Karpas-422 (cell line): ENCODE measurements at places on chromosomes 11 and 22.

- DNase-seq, result peak; percentile 69
Observed at GRCh38 chr11:113947994-113948393, 26.9 kb upstream of the HTR3A start.

DNA sequence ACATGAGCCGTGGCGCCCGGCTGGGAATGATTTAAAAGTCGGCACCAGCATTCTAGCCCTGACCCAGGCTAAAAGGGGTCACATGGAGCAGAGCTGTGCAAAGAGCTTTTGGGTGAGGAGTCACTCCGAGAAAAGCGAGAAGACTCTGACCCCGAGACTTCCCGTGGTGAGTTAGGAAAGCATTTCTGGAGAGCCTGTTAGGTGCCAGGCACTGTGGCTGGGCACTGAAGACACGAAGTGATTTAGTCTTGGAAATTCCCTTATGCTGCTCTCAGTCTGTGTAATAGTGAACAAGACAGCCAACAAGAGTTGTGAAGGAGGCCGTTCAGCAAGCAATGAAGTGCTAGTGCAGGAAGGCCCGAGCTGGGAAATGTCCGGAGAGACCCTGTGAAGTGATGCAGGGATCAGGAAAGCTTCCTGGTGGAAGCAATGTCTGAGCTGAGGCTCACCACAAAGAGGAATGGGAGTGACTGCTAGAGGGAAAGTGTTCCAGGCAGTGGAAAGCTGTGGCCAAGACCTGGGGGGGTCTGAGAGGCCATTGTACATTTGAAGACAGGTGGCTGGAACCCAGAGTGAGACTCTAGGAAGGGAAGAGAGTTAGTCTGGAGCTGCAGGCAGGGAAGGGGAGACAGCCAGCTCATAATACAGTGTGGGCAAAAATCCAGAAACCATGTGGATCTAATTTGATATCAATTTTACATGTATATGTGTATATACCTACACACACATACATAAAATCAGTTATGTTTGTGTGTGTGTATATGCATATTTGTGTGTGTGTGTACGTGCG, 31.6 kb downstream of the MARK2 start:
- no peak for DNase-seq

GRCh38 chr11:48170241-48171233, 46.1 kb upstream of the OR4B1 start:
- DNase-seq, result no peak

DNA sequence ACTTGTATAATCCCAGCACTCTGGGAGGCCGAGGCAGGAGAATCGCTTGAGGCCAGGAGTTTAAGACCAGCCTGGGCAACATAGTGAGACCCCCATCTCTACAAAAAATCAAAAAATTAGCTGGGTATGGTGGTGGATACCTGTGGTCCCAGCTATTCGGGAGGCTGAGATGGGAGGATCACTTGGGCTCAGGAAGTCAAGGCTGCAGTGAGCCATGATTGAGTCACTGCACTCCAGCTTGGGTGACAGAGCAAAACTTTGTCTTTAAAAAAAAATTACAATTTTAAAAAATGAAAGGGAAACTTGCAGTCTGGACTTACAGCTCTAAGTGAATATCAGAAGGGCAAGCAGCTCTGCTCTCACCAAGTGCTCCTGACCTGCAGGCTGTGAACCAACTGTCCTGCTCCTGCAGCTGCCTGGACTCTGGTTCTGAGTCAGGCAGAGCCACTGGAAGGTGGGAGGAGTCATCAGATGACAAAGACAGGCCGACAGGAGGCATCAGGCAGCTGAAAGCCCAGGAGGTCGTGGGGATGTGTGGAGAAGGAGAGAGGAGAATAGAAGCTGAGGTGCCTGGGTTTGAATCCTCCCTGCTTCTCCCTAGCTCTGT, 9.6 kb downstream of the SMTNL1 start:
- DNase-seq, result no peak

DNA sequence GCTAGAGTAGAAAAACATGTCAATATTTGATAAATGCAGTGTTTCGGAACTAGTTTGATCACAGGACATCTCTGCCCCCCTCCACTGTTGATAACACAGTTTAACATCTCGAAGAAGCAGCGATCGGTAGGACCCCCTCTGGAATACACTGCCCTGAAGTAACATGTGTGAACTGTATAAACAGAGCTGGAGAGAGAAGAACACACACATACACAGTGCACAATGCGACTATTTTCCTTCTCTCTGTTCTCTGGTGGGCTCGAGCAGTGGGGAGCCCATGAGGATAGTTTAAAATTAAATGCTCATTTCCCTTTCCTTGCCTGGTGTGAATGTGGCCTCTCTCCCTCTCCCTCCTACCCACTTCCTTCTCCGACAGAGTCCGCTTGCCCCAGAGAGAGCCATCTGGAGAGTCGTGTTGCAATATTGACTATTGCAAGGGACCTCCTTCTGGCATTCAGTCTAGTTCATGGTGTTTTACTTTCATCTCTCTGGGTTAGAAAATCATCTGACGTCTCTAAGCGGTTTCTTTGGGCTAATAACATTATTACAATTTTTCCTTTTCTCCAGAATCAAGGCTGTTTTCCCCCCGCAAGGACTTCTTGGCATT, 51.6 kb upstream of the BARX2 start:
- no peak for DNase-seq

GRCh38 chr11:87173185-87174039, 135.7 kb downstream of the TMEM135 start:
- DNase-seq, result no peak

DNA sequence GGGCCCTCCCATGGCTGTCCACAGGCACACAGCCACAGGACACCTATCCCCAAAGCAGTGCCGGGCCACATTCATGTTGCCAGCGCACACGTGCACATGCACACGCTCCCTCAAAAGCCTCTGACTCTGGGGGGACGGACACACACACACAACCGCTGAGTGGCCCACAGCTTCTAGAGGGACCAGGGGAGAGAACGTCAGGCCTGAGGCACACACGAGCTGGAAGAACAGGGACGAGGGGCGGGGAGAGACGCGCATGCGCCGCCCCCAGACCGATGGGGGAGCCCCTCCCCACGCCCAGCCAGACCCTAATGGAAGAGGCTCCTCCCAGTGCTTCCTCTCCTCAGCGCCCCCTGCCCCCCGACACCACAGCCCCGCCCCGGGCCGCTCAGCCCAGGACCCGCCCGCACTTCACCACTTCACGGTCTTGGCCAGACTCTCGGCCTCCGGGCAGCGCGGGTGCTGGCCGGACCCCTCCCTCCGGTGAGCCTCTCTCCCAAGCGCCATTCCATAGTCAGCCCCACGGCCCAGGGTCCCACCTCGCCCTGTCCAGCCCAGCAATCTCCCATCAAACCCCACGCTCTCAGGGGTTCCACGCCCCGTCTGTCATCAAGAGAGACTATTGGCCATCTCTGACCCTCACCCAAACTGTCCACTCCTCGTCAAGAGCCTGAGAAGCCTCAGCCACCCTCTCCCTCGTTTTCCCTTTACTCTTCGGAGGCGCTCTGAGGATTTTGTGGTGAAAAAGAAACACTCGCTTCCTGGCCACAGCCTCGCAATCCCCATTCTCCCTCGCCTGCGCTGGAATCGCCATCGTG, 11.7 kb downstream of the NRXN2 start:
- no peak for DNase-seq

- no peak for DNase-seq
Observed at GRCh38 chr11:6406370-6406769, 12.5 kb downstream of the APBB1 start.

- no peak for DNase-seq
Observed at GRCh38 chr22:31083377-31083768, 2.3 kb downstream of the SMTN start.

DNA sequence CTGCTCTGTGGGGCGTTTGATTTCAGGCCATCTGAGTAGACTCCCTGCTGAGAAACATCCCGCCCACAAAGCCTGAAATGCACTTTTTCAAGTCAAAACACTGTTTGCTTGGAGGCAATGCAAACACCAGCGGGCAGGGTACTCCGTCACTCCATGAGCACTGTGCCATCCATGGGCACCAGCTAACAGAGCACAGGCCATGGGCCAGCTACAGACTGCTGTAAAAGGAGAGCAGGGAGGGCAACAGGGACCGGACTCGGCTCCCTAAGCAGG, 16.6 kb upstream of the EFCAB6 start:
- DNase-seq, result no peak

DNA sequence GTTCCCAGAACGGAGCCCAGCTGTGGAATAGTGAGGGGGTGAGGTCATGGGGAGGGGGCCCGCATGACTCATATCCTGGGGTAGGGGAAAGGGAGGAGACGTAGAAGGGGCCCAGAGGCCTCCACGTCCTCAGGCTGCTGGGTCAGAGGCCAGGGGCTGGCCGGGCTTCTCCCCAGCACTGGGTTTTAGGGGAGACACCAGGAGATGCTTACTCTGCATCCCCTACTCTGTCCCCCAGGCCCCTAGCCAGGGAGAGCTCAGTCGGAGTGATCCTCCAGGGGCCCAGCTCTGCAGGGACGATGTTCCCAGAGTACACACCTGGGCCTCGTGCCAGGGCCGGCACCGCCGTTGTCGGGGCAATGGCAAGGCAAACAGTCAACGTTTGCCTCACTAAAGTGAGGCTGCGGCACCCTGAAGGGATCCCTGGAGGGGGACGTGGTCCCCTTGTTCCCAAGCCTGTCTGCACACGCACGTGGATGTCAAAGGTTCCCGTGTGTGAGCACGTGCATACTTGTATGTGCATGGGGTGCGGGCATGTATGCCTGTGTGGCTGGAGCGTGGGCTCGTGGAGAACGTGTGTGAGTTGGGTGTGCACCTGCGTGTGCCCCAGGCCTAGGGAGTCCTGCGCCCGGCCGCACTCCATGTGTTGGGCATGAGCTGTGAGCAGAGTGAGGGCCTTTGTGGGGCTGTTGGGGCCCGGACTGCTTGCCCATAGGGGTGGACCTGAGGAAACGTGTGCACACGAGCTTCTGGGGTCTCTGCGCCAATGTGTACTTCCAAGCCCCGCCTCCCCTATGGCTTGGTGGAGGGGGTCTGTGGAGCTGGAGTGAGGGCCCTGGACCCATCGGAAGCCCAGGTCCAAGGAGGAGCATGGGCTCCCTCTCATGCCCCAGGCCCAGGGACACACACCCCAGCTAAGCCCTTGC, 14.2 kb downstream of the PRR33 start:
- no peak for DNase-seq

DNA sequence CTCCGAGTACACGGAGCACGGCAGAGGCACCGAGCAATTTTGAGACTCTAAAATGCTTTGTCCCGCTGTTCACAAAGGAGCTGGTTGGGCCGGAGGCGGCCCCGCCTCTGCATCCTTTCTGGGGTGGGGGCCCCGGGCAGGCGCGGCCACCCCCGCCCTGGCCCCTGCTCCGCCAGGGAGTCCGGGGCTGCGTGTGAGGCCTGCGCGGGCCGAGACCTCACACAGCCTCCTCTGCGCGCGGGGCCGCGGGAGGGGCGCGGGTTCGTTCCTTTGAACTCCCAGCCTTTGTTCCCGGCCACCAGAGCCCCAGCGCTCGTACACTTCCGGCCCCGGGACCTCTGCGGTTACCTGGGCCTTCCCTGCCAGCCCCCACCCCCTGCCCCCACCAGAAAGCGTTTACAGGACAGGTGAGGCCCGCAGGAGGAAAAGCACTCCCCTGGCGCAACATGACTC, 1.6 kb downstream of the FGF19 start:
- DNase-seq, result no peak

- no peak for DNase-seq
Observed at GRCh38 chr11:9001736-9002135, 2.1 kb downstream of the NRIP3 start.

GRCh38 chr11:122778148-122778547, 60.2 kb upstream of the CRTAM start:
- DNase-seq, result no peak

- DNase-seq, result no peak
Observed at GRCh38 chr11:57798905-57799559, 37.4 kb downstream of the CTNND1 start.

GRCh38 chr11:86589856-86590589, 82.4 kb downstream of the ME3 start:
- DNase-seq, result no peak

GRCh38 chr22:21977814-21978213, 4.8 kb downstream of the TOP3B start:
- DNase-seq, result no peak

- DNase-seq, result no peak
Observed at GRCh38 chr11:46333394-46333947, 13.8 kb upstream of the DGKZ start.

DNA sequence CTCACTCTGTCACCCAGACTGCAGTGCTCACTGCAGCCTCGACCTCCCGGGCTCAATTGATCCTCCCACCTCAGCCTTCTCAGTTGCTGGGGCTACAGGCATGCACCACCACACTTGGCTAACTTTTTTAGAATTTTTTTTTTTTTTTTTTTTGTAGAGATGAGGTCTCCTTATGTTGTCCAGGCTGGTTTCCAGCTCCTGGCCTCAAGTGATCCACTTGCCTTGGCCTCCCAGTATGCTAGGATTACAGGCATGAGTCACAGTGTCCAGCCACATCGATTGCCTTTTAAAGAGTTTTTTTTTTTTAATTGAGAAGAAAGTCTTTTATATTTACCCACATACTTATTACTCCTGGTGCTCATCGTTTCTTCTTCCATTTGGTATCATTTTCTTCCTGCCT, 30.0 kb downstream of the PARVG start:
- DNase-seq, result no peak

DNA sequence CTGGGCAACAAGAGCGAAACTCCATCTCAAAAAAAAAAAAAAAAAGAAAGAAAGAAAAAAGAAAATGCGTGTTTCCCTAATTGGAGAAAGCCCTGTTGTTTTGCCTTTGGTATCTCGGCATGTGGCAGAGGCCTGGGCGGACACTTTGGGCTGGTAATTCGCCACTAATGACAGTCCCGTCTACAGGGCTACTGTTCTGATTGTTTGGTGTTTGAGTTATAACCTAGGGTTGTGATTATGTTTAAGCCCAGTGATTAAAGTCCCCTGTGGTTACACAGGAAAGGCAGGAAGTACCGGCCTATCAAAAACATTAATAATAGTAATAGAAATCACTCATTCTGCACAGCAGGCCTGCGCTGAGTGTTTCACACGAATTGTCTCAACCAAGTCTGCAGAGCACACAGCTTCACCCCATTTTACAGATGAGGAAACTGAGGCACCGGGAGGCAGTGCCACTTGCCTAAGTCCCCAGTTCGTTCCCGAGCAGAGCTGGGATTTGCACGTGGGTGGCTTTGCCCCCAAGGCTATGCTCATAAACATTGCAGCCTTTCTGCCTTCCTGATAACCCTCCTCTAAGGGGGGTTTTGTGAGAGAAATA, 39.1 kb upstream of the GRAMD4 start:
- DNase-seq, result peak; percentile 61

GRCh38 chr22:26737262-26737661, 79.9 kb downstream of the MIAT start:
- no peak for DNase-seq

DNA sequence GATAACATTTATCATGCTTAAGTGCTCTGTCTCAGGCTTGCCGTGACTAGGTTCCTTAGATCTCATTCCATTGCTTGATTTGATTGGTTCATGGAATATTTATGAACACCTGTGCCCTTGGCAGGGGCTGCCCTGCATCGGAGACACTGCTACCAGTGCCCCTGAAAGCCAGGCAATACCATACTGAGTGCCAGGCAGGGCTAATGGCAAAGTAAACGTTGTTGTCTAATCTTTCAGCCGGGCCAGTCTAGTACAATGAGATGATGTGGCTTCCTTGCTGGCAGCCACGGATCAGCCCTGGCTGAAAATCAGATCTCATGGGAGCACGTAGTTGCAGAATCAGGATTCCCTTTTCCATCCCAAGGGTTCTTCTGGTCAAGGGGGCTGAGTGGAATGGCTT, 5.0 kb upstream of the PGA3 start:
- DNase-seq, result no peak
